Activated CD8-positive, alpha-beta memory T cell treated with anti-CD3 and anti-CD28 coated beads for 4 hours (primary cell): ENCODE measurements at places on chromosomes 5 and 9.

DNA sequence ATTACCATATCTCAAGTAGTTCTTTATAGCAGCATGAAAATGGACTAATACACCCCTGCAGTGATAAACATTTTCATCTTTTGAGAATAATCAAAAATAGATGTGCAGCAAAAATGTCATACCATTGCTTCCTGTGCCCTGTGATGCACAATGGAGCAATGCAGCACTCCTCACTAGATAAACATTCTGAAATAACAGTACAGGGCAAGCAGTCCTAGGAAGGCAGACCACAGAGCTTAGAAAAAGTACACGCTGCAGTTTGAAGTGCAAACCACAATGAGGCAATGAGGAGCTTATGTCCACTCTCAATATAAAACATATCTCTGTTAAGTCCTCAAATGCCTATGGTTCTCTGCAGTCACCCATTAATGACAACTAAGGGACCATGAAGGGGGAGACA lies 367.6 kb downstream of the PDE4D start:
- DNase-seq, result no peak

GRCh38 chr9:561427-561826 lies 280.1 kb upstream of the DMRT1 start:
- DNase-seq, result no peak

- DNase-seq, result no peak
Observed at GRCh38 chr9:74554751-74555419, 57.8 kb downstream of the RORB start.

GRCh38 chr5:175740014-175740413 lies 82.1 kb downstream of the HRH2 start:
- DNase-seq, result no peak

DNA sequence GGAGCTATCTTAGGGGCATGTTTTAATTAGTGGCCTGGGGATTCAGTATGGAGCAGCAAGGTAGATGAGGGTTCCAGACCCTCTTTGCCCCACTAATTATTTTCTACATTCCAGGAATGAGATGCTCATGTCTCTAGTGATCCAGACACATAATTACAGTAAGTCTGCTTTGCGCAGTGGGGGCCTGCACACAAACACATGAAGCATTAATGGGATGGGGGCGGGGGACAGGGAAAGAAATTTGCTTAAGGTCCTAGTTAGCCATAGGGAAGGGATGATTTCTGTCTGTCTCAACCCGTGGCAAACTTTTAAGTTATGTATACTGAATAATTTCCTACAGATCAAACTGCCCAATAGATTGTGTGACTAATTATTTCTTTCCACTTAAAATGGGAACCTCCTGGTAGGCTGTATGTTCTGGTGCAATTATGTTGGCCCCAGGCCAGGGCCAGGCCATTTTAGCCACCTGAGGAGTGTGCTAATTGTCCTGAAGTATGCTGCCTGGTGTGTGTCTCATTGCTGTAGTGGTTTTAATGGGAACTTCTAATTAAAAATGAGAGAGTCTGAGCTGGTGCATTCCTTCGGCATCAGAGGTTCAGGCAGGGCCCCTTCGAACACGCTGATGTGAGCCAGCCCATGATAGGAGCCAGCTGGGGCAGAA lies 134.4 kb downstream of the PTTG1 start:
- DNase-seq, result no peak

GRCh38 chr9:89609426-89610006 lies 4.7 kb downstream of the GADD45G start:
- no peak for DNase-seq

DNA sequence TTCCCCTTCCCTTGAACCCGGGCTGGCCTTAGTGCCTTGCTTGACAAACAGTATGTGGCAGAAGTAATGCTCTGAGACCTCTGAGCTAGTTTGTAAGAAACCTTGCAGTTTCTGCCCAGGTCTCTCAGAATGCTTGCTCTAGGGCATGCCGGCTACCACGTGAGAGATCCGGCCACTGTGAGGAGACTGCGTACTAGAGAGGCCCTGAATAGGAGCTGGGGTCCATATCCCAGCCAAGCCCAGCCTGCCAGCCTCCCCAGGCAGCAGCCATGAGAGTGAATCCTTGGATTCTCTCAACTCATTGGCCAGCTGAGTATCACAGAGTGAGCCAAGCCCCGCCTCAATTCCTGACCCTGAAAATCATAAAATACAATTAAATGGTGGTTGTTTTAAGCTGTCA lies 16.0 kb upstream of the COL15A1 start:
- DNase-seq, result no peak

DNA sequence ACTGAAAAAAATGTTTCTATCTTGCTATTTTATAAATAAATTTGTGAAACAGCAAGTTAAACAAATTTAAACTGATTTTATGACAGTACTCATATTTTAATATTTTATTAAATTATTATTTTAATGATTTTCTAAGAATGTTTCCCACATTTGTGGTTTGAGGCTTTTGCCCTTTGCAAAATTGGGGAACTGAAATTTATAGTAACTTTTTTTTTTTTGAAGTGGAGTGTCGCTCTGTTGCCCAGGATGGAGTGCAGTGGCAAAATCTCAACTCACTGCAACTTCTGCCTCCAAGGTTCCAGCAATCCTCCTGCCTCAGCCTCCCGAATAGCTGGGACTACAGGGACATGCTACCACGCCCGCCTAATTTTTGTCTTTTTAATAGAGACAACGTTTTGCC lies 7.2 kb upstream of the ADGRV1 start:
- no peak for DNase-seq

- DNase-seq, result no peak
Observed at GRCh38 chr9:36035006-36035405, 1.7 kb upstream of the RECK start.

GRCh38 chr5:124948062-124948753 lies 201.8 kb upstream of the ZNF608 start:
- DNase-seq, result no peak

DNA sequence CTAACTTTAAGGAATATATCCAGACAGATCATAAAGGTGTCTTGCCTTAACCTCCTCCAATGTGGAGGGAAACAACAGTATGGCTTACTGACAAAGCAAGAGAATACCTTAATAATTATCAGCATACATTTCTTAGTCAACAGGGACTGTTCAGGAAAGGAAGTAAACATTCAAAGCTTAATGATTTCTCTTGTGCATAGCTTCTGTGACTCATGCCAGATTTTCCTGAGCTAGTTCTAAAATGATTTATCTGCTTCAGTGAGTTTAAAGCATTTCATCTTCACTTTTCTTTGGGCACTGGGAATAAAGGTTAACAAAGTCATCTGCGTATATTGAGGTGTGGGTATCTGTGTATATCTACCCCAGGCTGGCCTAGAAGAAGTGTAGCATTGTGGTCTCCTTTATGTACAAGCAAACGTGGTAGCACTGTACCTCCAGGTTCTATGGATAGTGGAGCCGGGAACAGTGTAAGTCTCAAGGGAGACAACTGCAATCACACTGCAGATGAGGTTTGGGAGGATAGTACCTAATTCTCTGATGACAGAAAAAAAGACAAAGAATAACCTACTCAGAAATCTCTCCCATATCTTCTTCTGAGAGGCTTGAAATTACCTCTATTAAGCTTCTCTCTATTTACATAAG lies 284.1 kb downstream of the HCN1 start:
- no peak for DNase-seq

GRCh38 chr9:72931437-72931836 lies 21.4 kb downstream of the ALDH1A1 start:
- DNase-seq, result no peak

DNA sequence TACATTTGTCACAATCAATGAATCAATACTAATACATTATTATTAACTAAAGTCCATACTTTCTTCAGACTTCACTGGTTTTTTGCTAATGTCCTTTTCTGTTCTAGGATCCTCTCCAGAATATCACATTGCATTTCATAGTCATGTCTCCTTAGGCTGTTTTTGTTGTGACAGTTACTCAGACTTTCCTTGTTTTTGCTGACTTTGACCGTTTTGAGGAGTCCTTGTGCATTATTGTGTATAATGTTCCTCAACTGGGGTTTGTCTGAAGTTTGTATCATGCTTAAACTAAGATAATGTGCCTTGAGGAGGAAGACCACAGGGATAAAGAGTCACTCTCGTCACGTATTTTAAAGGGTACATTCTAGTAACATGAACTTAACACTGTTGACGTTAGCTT lies 376.9 kb downstream of the NTRK2 start:
- no peak for DNase-seq

DNA sequence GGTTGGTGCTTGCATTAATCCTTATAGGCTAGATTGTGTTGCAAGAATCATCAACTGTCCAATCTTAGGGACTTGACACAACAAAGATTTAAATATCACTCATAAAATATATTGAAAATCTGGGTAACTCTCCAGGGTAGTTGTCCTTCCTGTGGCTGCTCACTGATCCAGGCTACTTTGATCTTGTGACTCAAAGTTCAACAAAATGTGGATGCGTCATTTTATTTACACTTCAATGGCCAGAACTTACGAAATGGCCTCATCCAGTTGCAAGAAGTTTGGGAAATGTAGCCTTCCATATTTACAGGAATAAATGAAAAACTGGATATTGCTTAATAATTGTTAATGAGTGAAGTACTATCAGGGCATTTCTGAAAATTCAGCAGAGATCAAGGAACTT lies 235.5 kb upstream of the ACTBL2 start:
- no peak for DNase-seq

DNA sequence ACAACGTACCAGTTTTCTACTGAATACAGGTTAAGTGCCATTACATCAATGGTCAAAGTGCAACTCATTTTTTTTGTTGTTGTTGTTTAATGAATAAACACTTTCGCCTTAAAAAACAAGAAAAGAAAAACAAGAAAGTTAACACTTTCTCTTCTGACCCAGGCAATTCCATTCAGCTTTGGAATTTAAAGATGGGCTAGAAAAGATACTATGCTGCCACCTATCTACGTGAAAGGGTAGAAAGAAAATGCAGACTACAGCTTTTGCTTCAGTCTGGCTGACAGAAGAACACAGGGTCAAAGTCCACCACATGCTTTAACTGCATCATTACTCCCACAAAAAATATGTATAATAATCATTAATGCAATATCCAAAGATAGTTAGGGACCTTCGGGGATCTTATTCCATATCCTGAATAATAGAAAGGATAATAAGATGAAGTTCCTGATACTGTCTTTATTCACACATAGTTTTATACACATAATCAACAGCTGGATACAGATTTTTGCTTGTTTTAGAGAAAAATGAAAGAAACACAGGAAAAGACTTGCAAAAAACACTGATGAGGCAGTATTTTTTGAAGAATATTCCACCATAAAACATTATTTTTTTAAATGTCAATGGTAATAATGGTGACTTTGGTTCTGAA lies 40.4 kb downstream of the ZDHHC21 start:
- DNase-seq, result no peak

GRCh38 chr9:19969721-19970120 lies 180.9 kb upstream of the SLC24A2 start:
- no peak for DNase-seq

- no peak for DNase-seq
Observed at GRCh38 chr9:79946712-79947111, 374.9 kb downstream of the TLE4 start.

DNA sequence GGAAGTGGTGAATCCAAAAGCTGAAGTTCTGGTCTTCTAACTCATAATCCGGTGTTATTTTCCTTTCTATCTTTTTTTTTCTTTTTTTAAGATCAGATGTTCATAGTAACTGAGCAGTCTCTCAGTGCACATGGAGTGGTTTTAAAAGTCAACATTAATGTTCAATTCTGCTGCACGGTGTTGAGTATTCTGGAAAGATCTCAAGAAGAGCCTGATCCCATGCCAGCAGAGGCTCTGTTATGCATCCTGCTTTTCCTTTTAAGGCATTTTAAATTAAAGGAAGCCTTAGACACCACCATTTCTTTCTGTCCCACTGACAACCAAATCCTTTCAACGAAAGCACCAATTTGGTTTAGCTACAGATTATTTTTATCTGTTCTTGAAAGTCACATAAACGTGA lies 33.4 kb downstream of the SEMA5A start:
- DNase-seq, result no peak

GRCh38 chr9:15851766-15852165 lies 298.9 kb downstream of the CCDC171 start:
- DNase-seq, result no peak

DNA sequence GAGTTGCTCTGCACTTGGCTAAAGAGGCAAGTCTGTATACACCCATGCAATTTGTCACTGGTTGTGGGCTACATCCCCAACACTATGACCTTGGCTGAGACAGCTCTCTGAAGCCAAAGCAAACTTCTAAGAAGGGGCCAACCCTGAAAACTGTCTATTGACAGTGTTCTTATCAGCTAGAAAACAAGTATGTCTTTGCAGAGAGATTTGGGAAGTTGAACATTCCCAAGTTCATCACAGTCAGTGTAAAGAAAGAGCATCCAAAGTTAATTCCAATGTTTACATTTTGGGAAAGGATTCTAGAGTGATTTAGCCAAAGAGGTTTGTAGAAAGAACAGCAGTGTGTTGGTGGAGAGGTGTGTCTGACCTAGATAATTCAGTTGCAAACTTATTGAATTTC lies 711.1 kb upstream of the CHD1 start:
- no peak for DNase-seq

DNA sequence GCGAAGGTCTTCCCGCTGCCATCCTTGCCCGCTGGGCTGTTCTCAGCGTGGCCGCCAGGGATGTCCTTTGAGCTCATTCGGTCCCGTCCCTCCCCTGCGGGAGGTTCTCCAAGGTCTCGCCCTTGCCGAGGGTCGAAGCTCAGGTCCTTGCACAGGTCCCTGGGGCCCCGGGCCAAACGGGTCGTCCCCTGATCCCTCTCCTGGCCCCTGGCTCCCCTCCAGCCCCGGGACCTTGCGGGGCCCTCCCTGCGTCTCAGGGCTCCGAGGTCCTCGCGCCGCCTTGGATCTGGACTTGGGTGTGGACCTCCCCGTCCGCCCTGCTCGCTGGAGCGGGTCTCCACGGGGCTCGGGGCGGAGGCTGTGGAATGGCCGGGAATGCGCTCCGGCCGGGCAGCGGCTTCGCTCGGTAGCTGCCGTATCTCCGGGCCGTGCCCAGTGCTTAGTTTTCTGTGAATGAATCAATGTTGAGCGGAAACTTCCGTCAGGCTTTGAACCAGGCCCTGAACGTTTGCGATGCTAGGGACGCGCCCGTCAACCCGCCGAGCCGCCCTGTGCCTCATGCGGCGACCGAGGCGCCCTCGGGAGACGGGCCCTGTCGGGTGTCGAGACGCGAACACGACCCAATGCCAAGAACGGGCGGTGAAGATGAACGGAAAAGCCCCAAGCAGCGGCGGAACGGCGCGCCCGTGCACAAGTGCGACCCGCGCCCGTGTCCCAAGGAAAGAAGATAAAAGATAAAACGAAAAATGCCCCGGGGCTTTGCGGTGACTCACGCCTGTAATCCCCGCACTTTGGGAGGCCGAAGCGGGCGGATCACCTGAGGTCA lies 780 bp downstream of the RNU6ATAC start:
- DNase-seq, result peak; percentile 28
